ENCODE measurements at places on chromosomes 2 and 18.

DNA sequence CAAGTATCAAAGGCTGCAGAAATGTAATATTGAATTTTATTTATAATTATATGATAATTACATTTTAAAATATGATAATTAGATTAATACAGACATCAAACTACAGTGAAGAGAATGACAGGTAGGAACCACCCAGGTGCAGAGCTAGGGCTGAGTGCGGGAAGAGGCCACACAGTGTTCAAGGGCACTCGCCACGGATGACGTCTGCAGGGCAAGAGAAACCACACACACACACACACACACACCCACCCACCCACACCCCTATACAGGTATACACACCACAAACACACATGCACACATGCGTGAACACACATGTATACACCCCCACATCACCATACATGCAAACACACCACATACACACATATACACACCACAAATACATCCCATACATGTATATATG is 41.2 kb downstream of the MBP start:
- no peak for DNase-seq

GRCh38 chr2:174597345-174598047 is at the start of gene WIPF1:
WIPF1 (minus strand) TSS chr2:174597804; CDS start chr2:174585573, 12,231 bp downstream.
- no peak for DNase-seq

GRCh38 chr2:124908411-124908810 is 883.3 kb downstream of the CNTNAP5 start:
- no peak for DNase-seq

GRCh38 chr2:229269941-229270340 is 1.1 kb downstream of the PID1 start:
- no peak for DNase-seq

DNA sequence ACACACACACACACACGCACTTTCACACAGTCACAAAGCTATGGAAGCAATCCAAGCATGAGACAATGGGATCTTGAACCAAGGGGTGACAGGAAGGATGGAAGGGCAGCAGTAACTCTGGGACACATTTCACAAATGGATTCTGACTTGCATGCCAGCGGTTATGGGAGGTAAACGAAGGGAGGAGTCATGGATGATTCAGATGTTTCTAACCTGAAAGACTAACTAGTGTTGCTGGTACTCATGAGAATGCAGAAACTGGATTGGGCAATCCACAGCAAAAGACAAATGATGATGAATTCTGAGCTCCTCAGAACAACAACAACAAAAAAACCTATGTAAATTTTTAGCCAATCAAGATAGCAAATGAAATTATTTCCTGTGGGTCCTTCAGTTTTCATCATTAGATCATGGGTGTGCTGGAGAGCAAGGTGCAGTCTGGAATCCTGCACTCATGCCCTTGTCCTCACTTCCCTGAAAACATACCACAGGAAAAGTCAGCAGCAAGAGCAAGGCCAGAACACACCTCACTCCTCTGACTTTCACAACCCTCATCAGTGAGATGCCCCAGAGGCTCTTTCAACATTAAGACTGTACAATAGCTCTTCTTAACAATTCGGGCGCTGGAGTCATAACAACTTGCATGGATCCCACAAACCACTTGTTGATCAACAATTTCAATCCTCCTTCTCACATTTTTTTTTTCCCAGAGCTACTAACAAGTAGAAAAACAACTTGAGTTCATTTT is 32.6 kb downstream of the ABCA12 start:
- no peak for DNase-seq

GRCh38 chr18:78368726-78369125 is 610.9 kb upstream of the SALL3 start:
- DNase-seq = no peak

GRCh38 chr2:207501802-207502576 is 27.8 kb upstream of the CREB1 start:
- DNase-seq = no peak

GRCh38 chr2:74886811-74887210 is 52.9 kb downstream of the HK2 start:
- DNase-seq = no peak

GRCh38 chr18:54284981-54285785 is 15.9 kb downstream of the POLI start:
- DNase-seq = no peak

GRCh38 chr2:57740891-57741290 is 305.7 kb upstream of the VRK2 start:
- DNase-seq = no peak

- DNase-seq = no peak
Observed at GRCh38 chr2:19746611-19747309, 155.0 kb downstream of the TTC32 start.

DNA sequence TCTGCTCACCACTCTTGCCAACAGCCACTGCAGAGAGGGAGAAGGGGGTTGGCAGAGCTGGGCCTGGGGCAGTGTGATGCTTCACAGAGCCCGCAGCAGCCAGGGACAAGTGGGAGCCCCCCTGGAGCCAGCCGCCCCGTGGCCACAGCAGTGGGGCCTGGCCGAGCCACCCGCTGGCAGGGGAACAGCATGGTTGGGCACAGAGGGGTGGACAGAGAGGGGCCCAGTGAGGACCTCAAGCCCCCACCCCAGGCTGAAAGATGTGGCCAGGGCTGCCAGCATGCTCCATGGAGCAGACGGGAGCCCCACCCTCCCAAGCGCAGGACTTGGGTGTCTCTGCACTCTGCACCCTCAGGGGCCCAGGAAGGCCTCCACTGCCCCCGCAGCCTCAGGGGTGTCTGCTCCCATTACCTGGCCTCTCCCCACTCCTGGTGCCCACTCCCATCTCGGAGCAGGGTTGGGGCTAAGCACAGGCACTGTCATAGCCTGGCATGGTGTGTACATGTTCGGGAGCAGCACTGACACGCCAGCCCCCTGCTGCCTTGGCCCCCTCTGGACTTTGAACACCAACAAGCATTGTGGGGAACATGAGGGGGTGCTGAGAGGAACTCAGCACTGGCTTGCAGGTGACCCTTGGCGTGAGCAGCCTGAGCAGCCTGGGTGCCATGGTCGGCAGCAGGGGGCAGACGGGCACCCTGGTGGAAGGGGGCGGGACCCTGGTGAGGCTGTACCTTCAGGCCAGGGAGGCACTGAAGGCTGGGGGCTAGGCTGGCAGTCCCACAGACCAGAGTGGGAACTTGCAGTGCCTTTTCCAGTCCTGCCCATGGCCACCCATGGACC is 279.6 kb upstream of the CYP26B1 start:
- DNase-seq = no peak

GRCh38 chr2:96305979-96306308 is 598 bp upstream of the SNRNP200 start:
- DNase-seq = no peak

GRCh38 chr2:233815861-233816260 is 37.7 kb downstream of the MROH2A start:
- no peak for DNase-seq

DNA sequence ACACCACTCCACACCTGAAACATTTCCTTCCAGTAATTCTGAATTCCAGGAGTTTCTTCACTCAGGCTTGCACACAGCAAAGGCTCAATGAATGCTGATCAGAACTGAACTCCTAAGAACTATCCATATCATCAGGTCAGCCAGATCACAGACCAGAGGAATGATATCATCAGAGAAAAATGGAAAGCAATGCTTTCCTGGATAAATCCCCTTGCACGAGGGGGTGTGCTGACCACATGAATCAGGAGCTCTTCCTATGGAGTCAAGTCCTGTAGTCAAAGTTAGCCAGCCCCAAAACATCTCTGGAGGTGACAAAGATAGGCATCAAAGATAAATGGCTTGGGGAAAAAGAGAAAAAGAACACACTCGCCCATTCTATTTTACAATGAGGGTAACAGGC is 83.8 kb upstream of the ACVR2A start:
- no peak for DNase-seq

- no peak for DNase-seq
Observed at GRCh38 chr2:218260742-218261422, at the start of gene GPBAR1. GPBAR1 (plus strand) TSS chr2:218261015; CDS start chr2:218262725, 1,710 bp downstream.

DNA sequence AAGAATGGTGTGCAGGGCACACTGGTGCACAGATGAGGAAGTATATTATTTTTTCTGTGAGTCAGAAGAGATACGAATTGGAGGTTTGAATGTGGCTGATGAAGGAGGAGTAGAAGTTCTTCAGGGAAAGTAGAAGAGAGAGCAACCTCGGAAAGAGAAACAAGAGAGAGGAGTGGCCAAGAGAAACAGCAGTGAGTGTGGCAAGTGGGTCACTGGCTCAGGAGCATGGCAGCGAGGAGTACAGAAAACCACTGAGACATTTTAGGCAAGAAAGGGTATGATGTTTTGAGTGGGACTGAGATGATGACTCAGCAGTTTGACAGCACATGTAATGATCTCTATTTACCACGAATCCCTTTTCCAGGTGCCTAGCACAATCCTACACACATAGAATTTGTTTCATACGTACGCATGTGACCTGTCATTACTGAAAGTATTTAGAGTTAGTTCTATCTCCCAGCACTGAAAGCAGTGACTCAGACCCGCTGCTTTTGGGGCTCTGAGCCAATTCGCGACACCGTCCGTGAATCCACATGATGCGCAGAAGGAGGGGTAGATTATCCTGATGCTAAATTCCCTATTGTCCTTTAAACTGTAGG is 915.4 kb downstream of the DCDC2C start:
- no peak for DNase-seq

DNA sequence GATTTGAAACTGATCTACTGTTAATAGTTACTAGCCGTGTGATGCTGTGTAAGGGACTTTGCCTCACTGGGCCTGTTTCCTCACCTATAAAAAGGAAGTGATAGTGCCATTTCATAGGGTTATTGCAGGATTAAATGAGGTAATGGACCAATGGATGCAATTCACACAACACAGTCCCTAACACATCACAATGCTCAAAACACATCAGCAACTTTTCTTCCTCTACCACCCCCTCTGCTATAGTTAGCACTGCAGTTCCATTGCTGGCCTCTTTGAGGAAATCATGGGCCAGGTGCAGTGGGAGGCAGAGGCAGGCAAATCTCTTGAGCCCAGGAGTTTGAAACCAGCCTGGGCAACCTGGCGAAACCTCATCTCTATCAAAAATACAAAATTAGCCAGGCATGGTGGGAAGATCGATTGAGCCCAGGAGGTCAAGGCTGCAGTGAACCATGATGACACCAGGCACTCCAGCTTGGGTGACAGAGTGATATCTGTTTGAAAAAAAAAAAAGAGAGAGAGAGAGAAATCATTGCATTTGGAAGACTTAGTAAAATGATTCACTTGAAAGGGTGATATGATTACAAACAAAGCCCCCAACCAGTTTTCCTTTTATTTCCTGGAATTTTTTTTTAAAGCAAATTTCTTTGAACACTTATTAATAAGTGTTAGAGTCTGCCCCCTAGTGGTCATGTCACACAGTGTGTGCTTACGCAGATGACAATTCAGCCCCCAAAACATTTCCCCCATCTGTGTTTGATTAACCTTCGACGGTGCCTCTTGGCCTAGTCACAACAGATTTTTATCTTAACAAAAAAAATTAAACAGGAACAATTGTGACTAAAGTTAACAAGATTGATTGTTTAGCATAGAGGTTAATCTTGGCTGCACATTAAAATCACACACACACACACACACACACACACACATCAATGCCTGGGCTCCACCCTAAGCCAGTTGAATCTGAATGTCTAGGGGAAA is 88.6 kb upstream of the BCL11A start:
- DNase-seq = no peak

- DNase-seq = no peak
Observed at GRCh38 chr18:75962036-75962572, 532.9 kb downstream of the ZNF516 start.

- no peak for DNase-seq
Observed at GRCh38 chr2:237561221-237561620, 5.2 kb upstream of the PRLH start.

DNA sequence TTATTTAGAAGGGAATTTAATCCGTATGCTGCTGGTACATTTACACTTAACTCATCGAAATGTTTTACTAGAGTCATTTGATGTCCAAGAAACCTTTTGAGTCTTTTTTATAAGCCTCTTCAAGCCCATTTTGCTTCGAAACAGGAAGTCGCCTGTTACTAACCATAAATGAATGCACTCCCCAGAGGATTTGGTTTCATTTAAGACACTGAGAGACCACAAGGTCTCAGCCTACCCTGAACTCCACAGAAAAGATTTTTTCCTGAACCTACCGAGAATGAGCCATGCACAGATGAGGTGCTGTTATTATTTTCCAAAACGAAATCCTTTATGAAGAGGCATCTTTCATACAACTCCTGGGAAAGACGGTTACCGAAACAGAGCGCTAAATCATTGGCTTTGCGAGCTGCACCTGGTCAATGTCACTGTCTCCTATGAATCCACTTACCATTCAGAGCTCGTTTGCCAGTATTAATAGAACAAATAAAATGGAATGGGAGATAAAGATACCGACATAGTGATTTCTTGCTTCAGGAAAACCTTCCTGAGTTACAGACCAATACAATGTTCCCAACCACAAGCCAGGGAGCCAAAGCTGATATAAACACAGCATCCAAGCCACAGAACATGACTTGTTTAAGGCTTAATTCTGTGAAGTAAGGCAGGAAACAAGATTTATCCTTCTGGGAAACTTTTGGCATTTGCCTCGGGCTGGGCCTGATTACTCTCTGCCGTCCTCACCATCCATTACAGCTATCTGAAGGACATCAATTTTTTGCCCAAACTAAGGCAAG is 382.1 kb downstream of the OSR1 start:
- DNase-seq = no peak

DNA sequence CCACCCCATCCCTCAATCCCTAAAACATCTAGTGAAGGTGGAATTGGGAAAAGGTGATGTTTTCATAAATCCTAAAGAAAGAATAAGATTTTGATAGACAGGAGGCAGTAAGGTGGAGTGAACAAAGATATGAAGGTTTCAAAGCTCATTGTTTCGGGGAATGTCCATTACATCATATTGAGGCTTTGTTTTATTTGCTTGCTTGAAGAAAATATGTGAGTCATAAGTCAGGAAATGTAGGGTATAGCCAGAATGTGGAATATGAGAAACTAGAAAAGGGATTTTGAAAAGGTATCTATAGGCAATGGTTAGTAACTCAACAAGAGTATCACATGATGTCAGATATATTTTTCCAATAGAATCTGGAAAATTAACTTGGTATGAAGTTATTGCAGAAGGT is 1178.5 kb upstream of the ACVR2A start:
- no peak for DNase-seq

DNA sequence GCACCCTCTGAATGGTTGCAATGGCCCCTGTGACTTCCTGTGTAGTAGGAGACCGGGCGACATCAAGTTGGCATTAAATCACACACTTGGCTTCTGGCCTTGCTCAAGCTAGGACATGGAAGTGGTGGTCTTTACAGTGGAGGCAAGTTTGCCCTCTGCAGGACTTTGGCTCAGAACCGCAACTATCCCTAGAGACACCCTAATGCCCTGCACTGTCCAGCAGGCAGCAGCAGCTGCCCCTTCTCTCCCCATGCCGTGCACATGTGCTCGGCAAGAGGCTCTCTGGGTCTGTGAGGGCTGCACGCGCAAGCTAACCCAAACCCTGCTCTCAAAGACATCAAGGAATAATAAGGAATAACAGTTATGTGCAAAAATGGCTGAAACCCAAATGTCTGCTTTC is 106.5 kb downstream of the COL6A3 start:
- DNase-seq = no peak

DNA sequence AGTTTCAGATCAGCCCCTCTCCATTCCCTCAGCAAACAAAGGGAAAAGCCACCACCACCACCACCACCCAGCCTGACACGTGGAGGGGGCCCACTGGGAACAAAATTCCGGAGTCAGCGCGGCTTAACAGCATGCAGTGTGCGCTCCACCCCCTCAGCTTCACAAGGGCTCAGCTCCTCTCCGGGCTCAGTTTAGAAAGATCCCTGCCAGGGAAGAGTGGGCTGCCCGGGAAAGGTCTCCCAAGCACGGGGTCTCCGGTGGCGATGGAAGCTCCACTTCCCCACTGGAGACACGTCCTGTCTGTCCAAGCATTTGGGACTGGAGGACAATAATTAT is 55.7 kb downstream of the SNORC start:
- DNase-seq = no peak

Data from stimulated activated CD8-positive, alpha-beta memory T cell treated with anti-CD3 and anti-CD28 coated beads, Interleukin-4, amount 100 ng/mL, for 1 hour (primary cell).